Left hindlimb (tissue), 1 donor: ENCODE measurements at places on chromosomes 4 and X.

DNA sequence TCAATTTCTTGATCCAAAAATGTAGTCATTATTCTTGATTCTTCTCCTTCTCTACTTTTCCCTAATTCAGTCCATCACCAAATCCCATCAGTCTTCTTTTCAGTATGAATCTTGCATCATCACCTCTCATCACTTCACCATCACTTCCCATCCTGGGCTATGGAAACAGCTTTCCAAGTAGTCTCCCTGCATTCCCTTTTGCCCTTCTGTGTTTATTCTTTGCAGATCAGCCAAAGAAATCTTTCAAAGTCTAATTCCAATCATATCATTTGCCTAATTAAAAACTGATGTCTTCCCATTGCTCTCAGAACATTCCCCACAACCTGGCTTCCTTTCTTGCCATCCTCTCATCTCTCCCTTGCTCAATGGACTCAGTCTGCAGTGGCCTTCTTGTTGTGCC is 201.7 kb upstream of the ADAMTS3 start:
- DNase-seq: no peak

DNA sequence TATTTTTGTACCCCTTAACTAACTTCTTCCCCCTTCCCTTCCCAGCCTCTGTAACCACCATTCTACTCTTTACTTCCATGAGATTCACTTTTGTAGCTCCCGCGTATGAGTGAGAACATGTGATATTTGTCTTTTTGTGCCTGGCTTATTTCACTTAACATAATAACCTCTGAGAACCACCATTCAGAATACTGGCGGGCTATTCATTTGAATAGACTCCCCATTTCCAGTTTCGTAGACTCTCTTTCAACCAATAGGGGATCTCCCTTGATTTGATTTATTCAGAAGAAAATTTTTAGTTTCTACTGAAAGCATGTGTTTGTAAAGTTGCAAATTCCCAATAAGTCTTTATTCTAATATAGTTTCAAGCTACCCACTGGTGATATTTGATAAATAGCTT is 117.2 kb downstream of the GATB start:
- no peak for DNase-seq

GRCh38 chrX:68920561-68920960 is 91.7 kb downstream of the EFNB1 start:
- DNase-seq: peak; percentile 59

DNA sequence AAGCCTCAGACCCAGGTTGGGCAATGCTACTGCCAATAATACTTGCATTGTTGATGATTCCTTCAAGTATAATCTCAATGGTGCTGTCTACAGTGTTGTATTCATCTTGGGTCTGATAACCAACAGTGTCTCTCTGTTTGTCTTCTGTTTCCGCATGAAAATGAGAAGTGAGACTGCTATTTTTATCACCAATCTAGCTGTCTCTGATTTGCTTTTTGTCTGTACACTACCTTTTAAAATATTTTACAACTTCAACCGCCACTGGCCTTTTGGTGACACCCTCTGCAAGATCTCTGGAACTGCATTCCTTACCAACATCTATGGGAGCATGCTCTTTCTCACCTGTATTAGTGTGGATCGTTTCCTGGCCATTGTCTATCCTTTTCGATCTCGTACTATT is 7.4 kb downstream of the LPAR4 start:
- no peak for DNase-seq

GRCh38 chr4:1317177-1318045 is 27.7 kb downstream of the MAEA start:
- DNase-seq: no peak

GRCh38 chr4:164304101-164304639 is 449.8 kb upstream of the SMIM31 start:
- no peak for DNase-seq

DNA sequence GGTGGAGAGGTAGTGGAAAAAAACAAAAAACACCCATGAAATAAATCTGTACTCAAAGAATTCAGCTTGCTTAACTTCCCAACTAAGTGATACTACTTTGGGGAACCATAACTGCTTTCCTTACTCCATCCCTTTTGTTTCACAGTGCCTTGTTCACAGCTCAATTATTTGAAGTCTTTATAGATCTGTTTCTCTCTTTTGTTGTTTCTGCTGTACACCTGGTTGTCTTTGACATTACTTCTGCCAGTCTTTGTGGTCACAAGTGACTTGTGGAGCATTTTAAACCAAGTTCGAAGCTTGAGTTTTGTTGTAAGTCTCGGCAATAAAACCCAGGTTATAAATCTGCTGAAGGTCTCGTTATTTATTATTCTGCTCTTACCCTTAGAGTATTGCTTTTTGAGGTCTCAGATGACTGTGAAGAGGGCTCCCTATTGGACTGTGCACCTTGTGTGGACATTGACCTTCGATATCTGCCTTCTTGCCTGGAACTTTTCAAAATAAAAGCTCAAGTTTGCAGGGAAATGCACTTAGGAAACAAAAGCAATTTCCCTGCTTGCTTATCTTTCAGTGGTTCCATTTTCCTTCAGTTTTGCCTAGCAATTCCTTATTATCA is 59.8 kb downstream of the ANK2 start:
- no peak for DNase-seq

- DNase-seq: no peak
Observed at GRCh38 chr4:137762591-137762990, 230.3 kb upstream of the PCDH18 start.

DNA sequence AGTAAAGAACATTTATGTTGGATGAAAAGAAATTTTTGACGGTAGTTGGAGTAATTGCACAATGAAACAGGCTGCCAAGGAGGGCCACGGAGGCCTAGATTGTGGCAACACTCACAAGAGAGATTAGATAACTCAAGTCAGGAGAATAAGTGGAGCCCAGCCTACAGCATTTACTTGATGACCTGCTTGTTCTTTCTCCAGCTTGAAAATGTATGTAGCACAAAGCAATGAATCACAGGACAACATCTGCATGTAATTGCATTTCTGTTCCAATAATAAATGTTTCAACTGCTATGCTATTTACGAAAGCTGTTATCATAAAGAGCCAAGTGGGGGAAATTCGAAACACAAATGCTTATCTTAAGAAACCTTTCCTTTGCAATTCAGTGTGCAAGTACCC is 221.2 kb upstream of the MID1 start:
- no peak for DNase-seq

DNA sequence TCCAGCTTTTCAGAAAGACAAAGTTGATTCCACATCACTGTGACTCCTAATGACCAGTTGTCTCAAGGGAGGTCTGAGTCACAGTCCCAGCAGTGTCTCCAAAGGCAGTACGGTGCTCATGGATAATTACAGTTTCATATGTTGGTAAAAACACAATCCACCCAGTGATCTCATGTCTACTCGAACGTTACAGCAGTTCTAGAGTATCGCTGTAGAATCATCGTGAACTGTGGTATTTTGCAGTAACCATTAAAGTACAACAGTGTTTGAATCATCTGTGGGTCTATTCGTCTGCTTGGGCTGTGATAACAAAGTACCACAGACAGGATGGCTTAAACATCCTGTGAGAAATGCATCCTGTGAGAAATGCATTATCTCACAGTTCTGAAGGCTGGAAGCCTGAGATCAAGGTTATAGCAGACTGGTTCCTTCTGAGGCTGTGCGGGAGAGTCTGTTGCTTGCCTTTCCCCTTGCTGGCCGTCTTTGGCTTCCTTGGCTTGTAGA is 121.1 kb upstream of the SORBS2 start:
- peak; percentile 39 for DNase-seq

DNA sequence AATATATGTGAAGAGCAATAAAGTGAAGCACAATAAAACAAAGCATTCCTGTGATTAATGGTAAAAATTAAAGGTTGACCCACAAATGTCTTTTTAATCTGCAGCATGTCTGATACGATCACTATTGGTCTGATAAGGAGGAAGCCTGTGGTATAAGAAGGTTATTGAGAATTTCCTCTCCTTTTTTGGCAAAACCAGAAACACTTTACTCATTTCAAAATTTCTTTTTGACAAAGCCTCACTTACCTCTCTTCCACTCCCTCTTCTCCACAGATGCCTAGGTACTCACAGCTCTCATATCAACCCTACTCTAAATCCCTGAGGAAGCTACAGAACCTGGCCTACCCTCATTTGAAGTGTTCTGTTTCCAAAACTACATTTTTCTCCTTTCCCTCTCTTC is 56.1 kb downstream of the TSPAN5 start:
- DNase-seq: no peak

- DNase-seq: no peak
Observed at GRCh38 chr4:127708985-127709384, 21.2 kb upstream of the SLC25A31 start.

- no peak for DNase-seq
Observed at GRCh38 chr4:88965053-88965452, 91.9 kb downstream of the FAM13A start.

DNA sequence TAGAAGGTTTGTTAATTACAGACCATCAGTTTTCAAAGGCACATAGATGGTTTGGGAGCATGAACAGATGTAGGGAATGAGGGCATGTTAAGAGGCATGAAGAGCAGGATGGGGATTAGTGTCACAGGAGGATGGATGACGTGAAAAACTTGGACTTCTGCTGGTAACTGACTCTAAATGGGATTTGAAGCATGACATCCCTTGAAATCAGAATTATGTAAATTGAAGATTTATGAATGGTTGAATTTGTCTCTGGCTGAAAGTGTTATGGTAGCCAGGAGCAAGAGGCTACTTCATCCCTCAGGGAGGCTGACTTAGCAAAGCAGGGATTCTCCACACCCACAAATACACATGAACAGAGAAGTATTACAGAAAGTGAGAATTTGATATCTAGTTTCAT is 454.6 kb downstream of the MAGEB5 start:
- no peak for DNase-seq

- no peak for DNase-seq
Observed at GRCh38 chr4:70772929-70773555, 51.3 kb downstream of the RUFY3 start.

- DNase-seq: no peak
Observed at GRCh38 chr4:10737337-10737736, 52.8 kb upstream of the CLNK start.

GRCh38 chrX:71144651-71145050 is at the start of gene NLGN3:
NLGN3 (plus strand) TSS chrX:71144841; CDS start chrX:71147750, 2,909 bp downstream.
- peak; percentile 39 for DNase-seq

GRCh38 chrX:39956803-39957394 is 140.9 kb downstream of the BCOR start:
- no peak for DNase-seq

GRCh38 chrX:124240422-124240821 is 92.0 kb upstream of the TEX13D start:
- DNase-seq: no peak

DNA sequence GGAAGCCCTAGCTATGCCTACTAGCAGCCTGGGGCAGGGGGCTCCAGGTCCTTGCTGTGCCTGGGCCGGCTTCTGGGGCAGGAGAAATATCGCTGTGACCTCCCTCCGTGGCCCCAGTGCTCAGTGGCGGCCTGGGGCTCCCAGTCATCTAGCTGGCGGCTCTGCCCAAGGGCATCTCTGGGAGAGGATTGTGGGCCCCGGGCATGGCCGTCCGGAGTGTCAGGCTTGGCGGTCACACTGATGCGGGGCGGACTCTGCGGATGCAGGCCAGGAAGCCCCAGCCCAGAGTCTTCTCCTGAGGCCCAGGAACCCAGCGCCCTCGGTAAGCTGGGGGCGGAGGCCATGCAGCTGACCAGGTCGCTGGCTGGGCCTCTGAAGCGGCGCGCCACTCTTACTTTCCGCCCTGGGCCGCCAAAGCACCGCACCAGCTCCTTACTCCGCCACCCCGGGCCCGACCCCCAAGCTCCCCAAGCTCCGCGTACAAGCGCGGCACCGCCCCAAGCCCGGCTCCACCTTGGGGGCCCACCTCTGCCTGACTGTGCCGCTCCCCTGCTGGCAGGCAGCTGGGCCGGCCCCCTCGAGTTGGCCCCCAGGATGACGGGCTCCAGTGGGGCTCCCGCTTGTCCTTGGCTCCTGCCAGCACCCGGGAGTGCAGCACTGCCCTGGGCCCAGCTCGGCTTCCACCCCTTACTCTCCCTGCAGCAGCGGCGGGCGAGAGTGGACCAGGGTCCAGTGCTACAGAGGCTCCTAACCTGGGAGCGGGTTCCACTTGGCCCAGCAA is 720.0 kb downstream of the PCDH18 start:
- DNase-seq: no peak

DNA sequence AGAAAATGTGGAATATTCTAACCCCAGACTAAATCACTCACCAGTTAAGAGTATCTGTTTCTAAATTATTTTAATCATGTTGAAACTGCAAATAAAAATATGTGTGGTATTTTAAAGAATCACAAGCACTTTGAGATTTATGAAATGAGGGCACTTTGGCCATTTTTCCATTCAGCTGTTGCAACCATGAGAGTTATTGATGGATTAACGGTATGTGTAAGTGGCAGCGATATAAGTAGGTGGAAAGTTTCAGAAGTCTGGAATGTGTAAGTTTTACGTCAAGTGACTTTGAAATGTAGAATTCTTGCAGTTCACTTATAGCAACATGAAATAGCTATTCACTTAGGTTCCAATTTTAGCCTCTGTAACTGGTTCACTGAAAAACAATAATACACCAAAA is 905.1 kb upstream of the SLIT2 start:
- DNase-seq: no peak

DNA sequence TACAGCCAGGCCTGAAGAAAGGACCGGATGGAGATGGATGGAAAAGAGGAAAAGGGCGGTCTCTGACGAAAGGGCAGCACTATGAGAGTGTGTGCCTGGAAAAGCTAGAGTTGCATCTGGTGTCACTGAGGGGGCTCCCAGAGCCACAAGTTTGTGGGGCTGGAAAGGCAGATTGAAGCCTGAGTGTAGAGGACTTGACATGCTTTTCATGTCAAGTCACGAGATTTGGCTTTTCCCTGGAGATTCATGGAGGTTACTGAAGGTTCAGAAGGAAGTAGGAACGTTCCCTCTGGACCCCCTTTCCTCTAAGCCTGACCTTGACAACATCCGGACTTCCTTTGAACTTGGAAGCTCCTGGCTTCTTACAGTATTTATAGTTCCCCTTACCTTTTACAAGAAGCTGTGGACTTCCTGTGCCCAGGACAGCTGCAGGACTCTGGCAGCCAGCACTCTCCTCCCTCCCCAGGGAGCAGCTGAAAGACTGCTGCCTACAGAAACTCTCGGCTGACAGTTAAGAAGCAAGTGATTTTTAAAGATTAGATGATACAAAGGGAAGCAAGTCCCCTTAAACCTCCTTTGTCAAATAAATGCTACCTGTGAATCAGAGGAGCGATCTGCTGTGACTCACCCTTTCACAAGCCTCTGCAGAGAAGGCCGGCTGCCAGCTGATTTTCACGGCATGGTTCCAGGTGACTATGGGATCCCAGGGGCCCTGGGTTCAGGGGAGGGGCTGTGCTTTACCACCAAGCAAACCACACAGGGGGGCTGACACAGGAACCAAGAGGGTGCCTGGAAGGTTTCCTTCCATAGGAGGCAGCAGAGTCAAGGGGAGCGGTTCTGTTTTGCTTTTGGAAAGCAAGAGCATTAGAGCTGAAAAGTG is 72.9 kb upstream of the STIM2 start:
- peak; percentile 64 for DNase-seq
